ENCODE measurements at places on chromosomes 3 and 15.

GRCh38 chr3:188218603-188219002, 64.6 kb downstream of the LPP start:
- DNase-seq, result no peak

GRCh38 chr3:29777869-29778268, 497.0 kb downstream of the RBMS3 start:
- no peak for DNase-seq

- no peak for DNase-seq
These were observed 11.6 kb downstream of the MYL3 start for GRCh38 chr3:46851364-46852333.

- no peak for DNase-seq
These were observed at the start of gene PLCB2 for GRCh38 chr15:40307421-40308211. PLCB2 (minus strand) TSS chr15:40307935; CDS start chr15:40307672, 263 bp downstream.

DNA sequence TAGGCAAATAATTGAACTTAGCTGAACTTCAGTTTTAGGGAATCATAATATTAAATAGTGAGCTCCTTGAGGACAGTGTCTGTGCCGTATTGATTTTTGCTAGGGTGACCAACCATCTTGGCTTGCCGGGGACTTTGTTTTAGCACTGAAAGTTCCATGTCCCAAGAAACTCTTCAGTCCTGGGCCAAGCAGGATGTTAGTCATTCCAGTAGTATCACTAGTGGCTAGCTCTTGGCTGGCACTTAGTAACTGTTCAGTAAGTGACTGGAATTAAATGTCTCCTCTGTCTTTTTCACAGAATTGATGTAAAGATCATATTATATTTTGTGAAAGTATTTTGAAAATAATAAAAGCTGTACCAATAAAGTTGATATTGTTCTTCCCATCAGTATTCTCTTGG, 42.3 kb downstream of the RSRC1 start:
- DNase-seq, result no peak

GRCh38 chr15:84889313-84889990, 5.0 kb downstream of the SLC28A1 start:
- DNase-seq, result no peak

- DNase-seq, result no peak
These were observed 42.7 kb downstream of the MAP6D1 start for GRCh38 chr3:183782576-183783276.

Data from skin of body (tissue), 3 donors.